Smooth muscle cell of the coronary artery (primary cell): ENCODE measurements at places on chromosomes 11 and 22. TPM values are rescaled to one million over a fixed set of nuclear protein-coding genes. Genes with fewer than 3 reads are reported as not detected.

The OR52H1 gene
- 0.38 and 1.2 TPM in 2 replicates for total RNA-seq

The GRIK4 gene
- total RNA-seq: 0.12 TPM in 1 of 2 replicates, not detected in the other

The SCGB1A1 gene
- not detected in 2 replicates for total RNA-seq

The SCN2B gene
- total RNA-seq: not detected in 2 replicates

The ST14 gene
- under 0.01 and 0.23 TPM in 2 replicates for total RNA-seq

The KRTAP5-11 gene
- not detected in 2 replicates for total RNA-seq

The ZNF280B gene
- 0.08 and 0.12 TPM in 2 replicates for total RNA-seq

The RRM1 gene
- 32.6 and 61.9 TPM in 2 replicates for total RNA-seq

The ZBTB16 gene
- 0.12 TPM in 1 of 2 replicates, not detected in the other for total RNA-seq

The MMP10 gene
- total RNA-seq: 0.35 and 3.2 TPM in 2 replicates

The FAM83F gene
- total RNA-seq: under 0.01 TPM in 1 of 2 replicates, not detected in the other

The COA4 gene
- 81.8 and 91.6 TPM in 2 replicates for total RNA-seq

The AGBL2 gene
- total RNA-seq: 0.15 and 0.70 TPM in 2 replicates

The CRYBB1 gene
- not detected in 2 replicates for total RNA-seq

The RASSF10 gene
- total RNA-seq: 1.3 TPM in 1 of 2 replicates, not detected in the other

The ZNF280A gene
- 0.23 TPM in 1 of 2 replicates, not detected in the other for total RNA-seq

The ZNF214 gene
- 4.4 and 13.8 TPM in 2 replicates for total RNA-seq

The SLC22A8 gene
- total RNA-seq: not detected in 2 replicates

The CD3G gene
- not detected in 2 replicates for total RNA-seq

The PATE4 gene
- total RNA-seq: not detected in 2 replicates

The MUC5B gene
- total RNA-seq: not detected in 2 replicates

The PRSS23 gene
- total RNA-seq: 262 and 373 TPM in 2 replicates

The TTC17 gene
- 45.6 and 48.2 TPM in 2 replicates for total RNA-seq

The ANO9 gene
- not detected in 2 replicates for total RNA-seq

The ACAT1 gene
- total RNA-seq: 83.1 and 236 TPM in 2 replicates

The SPTBN2 gene
- 0.94 and 9.2 TPM in 2 replicates for total RNA-seq

The MYEOV gene
- 1.4 TPM in 1 of 2 replicates, not detected in the other for total RNA-seq

The SPI1 gene
- total RNA-seq: not detected in 2 replicates

The TMEM191C gene
- total RNA-seq: 0.82 and 1.4 TPM in 2 replicates

The ESAM gene
- total RNA-seq: 0.23 and 3.8 TPM in 2 replicates
